ENCODE measurements at places on chromosomes 4 and X.

DNA sequence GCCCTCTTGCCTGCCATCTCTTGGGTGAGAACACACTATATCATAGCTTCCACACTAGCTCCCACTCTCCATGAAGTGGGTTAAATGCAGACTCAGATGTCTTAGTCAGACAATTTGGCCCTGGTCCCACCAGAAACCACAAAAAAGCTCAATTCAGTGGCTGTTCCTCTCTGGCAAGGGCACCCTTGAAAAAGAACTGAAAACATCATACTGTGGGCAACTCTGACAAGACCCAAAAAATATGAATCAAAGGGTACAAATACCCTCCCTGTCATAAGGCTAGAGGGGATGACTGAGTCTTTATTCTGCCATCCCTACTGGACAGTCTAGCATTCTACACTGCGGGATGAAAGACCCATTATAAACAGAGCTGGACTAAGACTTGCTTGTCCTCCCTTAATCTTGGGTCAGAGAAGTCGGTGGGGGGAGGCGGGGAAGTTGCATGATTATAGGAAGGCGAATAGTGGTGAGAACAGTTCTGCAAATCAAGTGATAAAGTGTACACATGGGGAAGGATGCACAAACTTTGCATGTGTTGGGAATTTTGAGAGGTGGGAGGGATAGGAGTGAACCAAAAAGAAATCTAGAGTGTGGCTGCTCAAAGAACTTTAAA, 172.1 kb downstream of the OPHN1 start:
- no peak overlapping the region for H3K4me3 ChIP-seq
- H3K36me3 ChIP-seq = no peaks in the 10 kb centered on the region
- H3K27me3 ChIP-seq = no peaks in the 10 kb centered on the region
- H3K4me1 ChIP-seq = no peaks in the 10 kb centered on the region

DNA sequence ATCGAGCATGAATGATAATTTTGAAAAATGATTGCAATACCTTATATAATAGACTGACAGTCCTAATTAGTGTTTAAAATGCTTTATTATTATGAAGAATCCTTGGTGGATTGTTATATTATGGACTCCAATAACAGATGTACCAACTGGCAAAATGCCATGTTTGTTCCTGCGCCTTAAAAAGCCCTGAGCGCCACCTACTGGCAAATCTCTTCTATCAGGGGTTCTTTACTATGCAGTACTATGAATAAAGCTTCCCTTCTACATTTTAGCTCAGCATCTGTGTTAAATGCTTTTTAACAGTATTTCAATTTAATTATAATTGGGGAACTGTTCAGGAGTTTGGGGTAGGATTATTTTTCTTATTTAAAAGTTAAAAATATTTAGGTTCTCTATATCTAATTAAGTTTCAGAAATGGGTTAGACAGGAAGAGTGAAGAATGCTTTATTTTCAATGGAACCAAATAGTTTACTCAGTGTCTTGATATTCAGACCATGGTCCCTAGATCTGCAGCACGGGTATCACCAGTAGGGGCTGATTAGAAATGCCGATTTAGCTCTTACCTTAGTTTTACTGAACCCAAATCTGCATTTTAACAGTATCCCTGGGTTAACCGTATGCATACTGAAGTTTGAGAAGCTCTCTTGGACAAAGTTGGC, 20.0 kb downstream of the CFAP97 start:
- H3K27ac ChIP-seq = no peak overlapping the region
- no peaks in the 10 kb centered on the region for H3K36me3 ChIP-seq
- DNase-seq = peak; percentile 84
- no peaks in the 10 kb centered on the region for H3K4me1 ChIP-seq

DNA sequence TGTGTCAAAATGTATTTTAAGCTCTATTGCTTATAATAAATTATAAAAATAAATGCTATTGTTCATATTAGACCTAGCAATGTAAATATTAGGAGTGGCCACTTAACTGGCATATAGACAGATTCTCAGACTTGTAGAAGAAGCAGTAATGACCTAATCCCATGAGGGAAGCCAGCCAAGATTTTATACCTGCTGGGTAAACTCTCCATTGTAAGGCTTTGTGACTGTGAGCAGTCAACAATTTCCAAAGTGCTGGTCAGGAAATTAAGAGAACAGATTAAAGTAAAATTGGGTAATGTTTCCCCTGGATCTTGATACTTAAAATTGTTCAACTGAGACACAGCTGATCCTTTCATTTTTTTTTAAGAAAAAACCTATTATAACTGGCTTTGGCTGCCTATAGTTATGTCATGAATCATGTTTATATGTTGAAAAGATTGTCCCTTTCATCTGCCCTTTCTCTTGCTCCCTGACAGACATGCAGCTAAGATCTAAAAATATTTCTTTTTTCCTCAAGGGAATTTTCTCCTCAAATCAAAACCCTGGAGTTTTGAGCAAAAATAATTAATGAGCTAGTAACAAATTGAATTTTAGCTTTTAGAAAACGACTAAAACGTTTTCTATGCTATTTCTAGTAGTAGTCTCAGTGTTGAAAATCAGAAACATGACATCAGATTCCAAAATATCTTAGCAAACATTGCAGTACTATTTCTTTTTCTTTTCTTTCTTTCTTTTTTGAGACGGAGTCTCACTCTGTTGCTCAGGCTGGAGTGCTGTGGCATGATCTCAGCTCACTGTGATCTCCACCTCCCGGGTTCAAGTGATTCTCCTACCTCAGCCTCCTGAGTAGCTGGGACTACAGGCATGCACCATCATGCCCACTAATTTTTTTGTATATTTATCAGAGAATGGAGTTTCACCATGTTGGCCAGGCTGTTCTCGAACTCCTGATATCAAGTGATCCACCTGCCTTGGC, 77.9 kb downstream of the ADGRL3 start:
- no peak overlapping the region for H3K4me3 ChIP-seq
- DNase-seq = no peak
- no peaks in the 10 kb centered on the region for H3K27me3 ChIP-seq
- no peak overlapping the region for H3K27ac ChIP-seq

GRCh38 chr4:173074501-173074946, 94.1 kb upstream of the GALNT7 start:
- no peak overlapping the region for H3K4me3 ChIP-seq
- no peaks in the 10 kb centered on the region for H3K36me3 ChIP-seq
- no peak for DNase-seq
- no peaks in the 10 kb centered on the region for H3K4me1 ChIP-seq
- no peaks in the 10 kb centered on the region for H3K27me3 ChIP-seq
- no peak overlapping the region for H3K27ac ChIP-seq

- no peak for DNase-seq
- H3K4me1 ChIP-seq = no peaks in the 10 kb centered on the region
- H3K27me3 ChIP-seq = no peaks in the 10 kb centered on the region
- no peak overlapping the region for H3K4me3 ChIP-seq
- peaks cover 15% of the 10 kb centered on the region for H3K36me3 ChIP-seq
Observed at GRCh38 chr4:119510395-119511149, 118.0 kb downstream of the PDE5A start.

DNA sequence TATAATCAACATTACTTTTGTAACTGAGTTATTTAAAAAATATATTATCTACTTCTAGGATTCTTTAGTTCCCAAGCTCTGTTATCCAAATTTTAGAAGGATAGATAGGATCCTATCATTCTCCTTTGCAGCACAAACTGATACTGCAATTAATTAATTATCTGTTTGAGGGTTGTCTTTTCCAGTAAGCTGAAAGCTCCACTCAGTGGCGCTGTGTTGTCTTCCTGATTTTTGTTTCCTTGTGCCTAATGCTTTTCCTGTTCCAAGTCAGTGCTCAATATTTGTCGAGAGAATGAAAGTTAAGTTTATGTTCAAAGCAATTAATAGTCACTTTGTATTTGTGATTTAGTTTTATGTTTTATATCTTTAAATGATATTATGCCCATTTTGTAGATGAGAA, 107.4 kb upstream of the ANK2 start:
- H3K27me3 ChIP-seq = no peaks in the 10 kb centered on the region
- no peaks in the 10 kb centered on the region for H3K4me1 ChIP-seq
- no peaks in the 10 kb centered on the region for H3K36me3 ChIP-seq
- H3K27ac ChIP-seq = no peak overlapping the region
- H3K4me3 ChIP-seq = no peak overlapping the region

DNA sequence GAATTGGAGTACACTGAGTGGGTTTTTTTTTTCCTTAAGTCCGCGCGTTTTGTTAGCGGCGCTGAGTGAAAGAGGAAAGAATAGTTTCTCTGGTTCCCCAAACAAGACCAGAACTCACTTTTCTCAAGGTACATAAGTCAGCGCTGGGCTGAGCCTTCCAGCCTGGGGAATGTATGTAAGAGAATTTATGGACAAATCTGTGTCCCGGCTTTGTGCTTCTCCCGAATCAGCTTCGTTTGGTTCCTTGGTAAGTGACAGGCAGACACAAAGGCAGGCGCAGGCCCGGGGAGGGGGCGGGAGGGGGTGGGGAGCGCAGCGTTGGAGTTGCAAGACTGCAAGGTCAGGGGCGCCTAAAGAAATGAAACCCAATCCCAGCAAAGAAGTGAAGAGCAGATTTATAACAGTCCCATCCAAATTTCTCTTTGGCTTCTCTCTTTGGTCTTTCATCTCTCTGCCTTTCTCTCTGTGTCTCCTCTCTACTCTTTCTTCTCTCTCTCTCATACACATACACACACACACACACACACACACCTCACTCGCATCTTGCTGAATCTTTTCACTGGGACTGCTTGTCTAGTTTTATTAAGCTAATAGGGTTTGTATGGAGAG, 981 bp downstream of the TET2 start:
- H3K27me3 ChIP-seq = no peaks in the 10 kb centered on the region
- H3K4me1 ChIP-seq = no peaks in the 10 kb centered on the region
- DNase-seq = no peak
- peak overlapping the region; percentile 93 for H3K27ac ChIP-seq

GRCh38 chr4:25722964-25723363, 67.3 kb downstream of the SLC34A2 start:
- no peak overlapping the region for H3K27ac ChIP-seq
- H3K36me3 ChIP-seq = no peaks in the 10 kb centered on the region
- H3K4me3 ChIP-seq = no peak overlapping the region
- DNase-seq = no peak
- H3K27me3 ChIP-seq = no peaks in the 10 kb centered on the region

DNA sequence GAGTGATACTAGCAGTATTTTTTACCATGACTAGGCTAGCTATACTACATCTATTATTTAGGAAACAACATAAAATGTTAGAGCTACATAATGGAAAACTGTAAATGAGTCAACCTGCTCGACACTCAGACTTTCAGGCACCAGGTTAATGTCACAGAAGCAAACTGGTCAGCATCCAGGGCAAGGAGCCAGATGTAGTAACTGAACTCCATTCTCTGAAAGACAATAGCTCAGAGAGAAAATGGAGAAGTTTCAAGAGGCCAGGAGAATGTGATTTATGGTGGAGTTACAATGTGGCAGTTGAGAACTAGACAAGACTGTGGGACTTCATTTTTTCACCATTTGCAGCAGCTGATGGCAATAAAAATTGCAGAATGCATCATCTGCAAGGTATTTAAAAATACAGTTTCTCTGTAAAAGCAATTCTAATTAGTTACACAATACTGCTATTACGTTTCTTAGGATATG, 342.7 kb upstream of the PABPC4L start:
- no peaks in the 10 kb centered on the region for H3K4me1 ChIP-seq
- DNase-seq = no peak
- no peak overlapping the region for H3K27ac ChIP-seq

DNA sequence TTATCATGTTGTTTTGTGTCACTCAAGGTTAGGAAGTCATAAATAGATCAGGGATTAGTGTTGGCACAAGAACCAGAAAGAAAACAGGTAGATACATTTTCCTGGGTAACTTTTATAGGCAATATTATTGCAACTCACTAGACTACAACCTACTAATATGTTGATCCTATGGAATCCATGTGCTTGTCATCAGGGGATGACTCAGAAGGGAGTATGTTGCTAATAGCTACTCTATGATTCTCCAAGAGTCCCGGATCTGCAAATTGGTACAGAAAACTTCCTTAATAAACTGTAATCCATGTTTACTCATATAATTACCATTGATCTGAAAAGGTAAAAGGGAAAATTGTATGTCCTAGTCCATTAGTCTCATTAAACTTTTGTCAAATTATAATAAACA, 11.7 kb upstream of the GNRHR start:
- no peak for DNase-seq
- H3K4me1 ChIP-seq = no peaks in the 10 kb centered on the region
- H3K4me3 ChIP-seq = no peak overlapping the region

DNA sequence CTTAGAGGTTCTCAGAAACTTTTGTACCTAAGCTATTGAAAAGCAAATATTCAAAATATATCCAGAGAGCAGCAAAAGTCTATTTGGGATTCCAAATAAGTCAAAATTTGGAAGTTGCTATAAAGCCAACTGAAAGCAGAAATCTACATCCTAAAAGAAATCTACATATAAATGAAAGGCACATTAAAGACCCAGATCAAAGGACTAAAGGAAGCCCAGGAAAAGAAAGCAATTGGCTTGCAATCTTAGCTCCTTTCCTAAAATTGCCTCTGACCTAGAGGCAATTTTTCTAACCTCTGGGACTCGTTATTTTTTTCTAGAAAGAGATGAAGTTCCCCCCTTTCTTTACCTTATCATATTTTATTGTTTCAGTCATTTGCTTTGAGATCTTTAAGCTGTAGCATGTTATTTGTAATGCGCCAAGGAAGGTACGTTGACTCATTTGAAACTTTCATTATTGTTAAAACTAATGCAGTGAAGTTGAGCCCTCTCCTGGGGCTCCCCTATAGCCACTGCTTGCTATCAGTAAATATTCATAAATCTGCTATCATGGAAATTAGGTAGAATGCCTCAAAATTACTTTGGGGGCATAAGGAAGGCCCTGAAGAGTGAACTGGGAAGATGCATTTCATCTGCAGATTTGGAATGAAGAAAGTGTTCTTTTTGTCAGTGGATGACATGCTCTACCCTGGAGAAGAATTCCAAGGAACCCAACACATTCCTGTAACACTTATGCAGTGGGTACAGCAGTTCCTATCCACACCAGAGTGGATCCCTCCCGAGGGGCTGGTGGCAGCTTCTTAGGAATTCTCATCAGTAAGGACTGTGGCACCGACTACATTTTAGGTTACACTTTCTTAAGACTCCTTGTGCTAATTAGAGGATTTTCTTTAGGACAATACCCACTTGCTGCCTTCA, 177.8 kb upstream of the IGFBP7 start:
- no peak overlapping the region for H3K27ac ChIP-seq
- H3K4me3 ChIP-seq = no peak overlapping the region
- DNase-seq = no peak

DNA sequence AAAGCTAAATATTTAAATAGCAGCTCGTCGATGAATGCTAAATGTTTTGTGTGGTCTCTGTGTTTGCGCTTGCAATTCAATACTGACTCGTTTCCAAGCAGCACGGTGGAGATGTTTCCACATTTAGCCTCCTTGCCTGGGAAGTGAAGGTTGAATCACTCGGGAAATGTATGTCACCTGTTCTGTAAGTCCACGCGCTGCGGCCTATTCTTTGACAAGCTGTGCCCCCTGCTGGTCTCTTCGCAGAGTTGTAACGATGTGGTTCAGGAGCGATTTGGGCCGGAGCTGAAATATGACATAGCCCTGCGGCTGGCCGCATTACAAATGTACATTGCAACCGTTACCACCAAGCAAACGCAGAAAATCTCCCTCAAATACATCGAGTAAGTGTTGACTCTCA, 89.6 kb upstream of the PRPS2 start:
- no peaks in the 10 kb centered on the region for H3K27me3 ChIP-seq
- no peak for DNase-seq
- no peak overlapping the region for H3K27ac ChIP-seq
- H3K36me3 ChIP-seq = no peaks in the 10 kb centered on the region
